Osteocyte (in vitro differentiated cells): ENCODE measurements at places on chromosomes 13 and 19. TPM values are rescaled to one million over a fixed set of nuclear protein-coding genes. Genes with fewer than 3 reads are reported as not detected.

GRCh38 chr19:40599331-40599901 lies 1.8 kb upstream of the LTBP4 start:
- no peak for DNase-seq

GRCh38 chr13:70249332-70250064 lies 141.2 kb upstream of the KLHL1 start:
- no peak for DNase-seq

DNA sequence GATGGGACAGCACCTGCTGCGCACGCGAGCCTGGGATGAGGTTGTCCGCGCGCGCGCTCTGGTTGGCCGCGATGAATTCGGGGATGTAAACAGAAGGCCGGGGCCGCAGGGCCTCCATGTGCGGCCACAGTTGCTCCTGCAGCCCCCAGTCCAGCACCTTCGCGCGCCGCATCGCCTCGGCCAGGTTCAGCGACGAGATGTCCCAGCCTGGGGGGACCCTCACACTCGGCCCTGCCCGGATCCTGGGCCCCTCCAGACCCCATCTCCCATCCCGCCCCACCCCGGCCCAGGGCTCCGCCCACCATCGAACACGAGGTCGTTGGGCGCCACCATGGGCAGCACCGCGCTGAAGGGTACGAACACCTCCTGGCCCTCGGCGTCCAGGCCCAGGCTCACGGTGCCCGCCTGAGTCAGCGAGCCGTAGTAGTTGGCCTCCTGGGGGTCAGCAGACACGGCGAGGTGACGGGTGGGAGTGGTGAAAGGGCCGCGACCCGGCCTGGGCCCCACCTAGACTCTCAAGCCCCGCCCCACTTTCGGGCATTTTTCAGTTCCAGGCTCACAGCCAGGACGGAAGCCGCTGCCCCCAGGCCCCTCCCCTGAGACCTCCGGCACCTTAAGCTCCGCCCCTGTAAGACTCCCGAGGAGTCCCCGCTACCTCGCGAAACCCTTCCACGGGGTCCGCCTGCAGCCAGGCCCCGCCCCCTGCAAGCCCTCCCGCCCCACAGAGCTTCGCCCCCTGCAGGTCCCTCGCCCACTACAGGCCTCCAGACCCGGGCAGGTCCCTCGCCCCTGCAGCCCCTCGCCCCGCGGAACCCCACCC lies 1.1 kb downstream of the ISYNA1 start:
- DNase-seq = peak; percentile 94

Gene RFC3
- 6.8 and 7.1 TPM in 2 replicates for total RNA-seq

Gene SPACA4
- not detected in 2 replicates for total RNA-seq

Gene THSD8
- total RNA-seq = 8.2 and 8.4 TPM in 2 replicates

Gene CC2D1A
- 44.3 and 51.3 TPM in 2 replicates for total RNA-seq
